ENCODE measurements at places on chromosomes 5 and 9. TPM values are rescaled to one million over a fixed set of nuclear protein-coding genes. Genes with fewer than 3 reads are reported as not detected.

The BTNL8 gene
- total RNA-seq, result not detected

The PKD2L2 gene
- total RNA-seq, result 0.60 TPM

The STKLD1 gene
- not detected for total RNA-seq

The TRPM3 gene
- total RNA-seq, result 0.02 TPM

The SWI5 gene
- 21.0 TPM for total RNA-seq

The TAF1L gene
- not detected for total RNA-seq

The SPACA9 gene
- total RNA-seq, result 3.1 TPM

DNA sequence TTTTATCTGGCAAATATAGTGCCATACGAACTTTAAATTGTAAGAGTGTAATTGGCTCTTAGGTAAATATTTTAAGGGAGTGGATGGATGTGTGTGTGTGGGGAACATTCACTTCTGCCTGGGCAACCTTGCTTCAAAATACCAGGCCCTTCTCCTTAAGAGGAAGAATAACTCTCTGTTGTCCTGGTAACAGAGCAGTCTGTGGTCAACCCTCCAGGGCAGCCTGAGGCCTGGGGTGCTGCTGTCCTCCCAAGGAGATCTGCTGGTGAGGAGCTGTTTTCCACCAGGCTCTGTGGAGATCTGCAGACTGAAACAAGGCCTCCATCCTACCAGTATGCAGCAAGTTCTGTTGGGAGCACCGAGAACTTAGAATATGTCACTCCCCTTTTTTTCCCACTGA, 325.2 kb downstream of the PSAT1 start:
- DNase-seq, result no peak

GRCh38 chr5:10348258-10348657, 5.2 kb upstream of the MARCHF6 start:
- DNase-seq, result no peak

DNA sequence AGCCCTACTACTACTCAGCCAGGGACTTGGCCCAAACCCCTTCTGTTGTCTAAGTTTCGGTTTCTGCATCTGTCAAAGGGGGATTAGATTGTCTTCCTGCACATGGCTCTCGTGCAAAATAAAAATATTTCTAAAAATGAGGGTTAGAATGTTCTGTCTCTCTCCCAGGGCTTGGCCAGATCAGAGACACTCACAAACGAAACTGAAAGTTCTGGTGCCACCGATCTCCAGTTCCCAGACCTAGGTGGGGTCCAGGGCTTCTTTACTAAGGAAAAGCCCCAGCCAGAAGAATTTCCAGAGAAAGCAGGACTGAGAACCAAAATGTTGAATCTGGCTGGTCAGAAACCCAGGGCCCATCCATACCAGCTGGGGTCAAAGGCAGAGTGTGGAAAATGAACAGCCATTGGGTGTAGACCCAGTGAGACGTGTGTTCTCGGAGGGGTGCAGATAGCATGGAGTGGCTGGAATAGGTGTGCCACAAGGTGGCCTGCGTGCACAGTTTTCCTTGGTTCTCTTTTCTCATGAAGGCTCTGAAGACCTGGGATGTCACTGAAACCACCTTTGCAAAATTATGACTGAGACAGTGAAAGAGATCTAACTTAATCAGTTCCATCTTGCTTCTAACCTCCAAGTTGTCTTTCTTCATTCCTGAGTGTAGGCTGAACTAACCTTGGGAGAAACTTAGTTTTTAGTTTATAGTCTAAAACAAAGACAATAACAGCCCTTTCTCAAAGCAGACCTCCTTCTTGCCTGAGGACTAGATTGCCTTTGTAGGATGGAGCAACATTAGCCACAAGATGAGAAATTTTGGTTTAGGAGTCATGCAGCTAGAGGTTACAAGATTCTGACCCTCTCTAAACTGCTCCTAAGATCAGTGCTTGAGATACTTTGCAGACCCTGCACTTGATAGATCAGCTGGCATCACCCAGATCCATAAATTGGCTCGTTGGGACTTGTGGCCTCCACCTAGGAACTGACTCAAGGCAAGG, 2.3 kb upstream of the SLC23A1 start:
- peak; percentile 25 for DNase-seq

DNA sequence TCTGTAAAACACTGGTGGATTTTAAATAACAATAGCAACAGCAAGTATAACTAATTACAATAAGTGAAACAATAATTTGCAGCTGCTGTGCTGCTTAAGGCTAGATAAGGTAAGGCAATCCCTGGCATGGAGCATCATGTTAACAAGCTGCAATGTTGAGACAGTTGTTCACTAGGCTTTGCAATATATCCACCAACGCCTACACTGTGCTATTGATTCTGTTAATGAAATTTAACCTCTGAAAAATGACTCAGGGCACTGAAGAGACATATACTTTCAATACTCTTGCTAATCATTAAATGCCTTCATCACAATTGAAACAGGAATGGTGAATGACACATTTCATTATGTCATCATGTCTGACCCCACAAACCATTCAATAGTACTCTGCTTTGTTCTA, 255.0 kb downstream of the EFNA5 start:
- DNase-seq, result no peak

GRCh38 chr5:10120934-10121333, 128.8 kb downstream of the ATPSCKMT start:
- DNase-seq, result no peak

DNA sequence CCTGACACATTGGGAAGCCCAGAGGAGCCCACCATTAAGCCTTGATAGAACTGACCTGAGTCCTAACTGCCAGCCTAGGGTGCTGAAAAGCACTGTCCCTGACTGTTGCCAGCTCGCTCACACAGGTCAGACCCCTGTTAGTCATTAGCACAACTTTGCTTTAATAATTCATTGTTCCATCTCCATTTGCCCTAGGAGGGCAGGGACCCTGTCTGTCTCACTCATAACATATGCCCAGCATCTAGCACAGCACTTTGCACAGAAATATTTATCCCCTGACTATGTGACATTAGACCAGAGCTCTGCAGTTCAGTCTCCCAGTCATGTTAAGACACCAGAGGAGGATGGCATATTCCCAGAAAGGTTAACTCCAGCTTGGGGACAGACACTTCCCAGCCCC, 61.8 kb upstream of the STXBP1 start:
- DNase-seq, result no peak

GRCh38 chr5:141003791-141004611, 37.7 kb downstream of the PCDHAC2 start:
- DNase-seq, result no peak

- no peak for DNase-seq
Observed at GRCh38 chr5:161720460-161720859, 34.9 kb downstream of the GABRA6 start.

GRCh38 chr5:176895831-176896230, 3.3 kb downstream of the HK3 start:
- DNase-seq, result no peak

DNA sequence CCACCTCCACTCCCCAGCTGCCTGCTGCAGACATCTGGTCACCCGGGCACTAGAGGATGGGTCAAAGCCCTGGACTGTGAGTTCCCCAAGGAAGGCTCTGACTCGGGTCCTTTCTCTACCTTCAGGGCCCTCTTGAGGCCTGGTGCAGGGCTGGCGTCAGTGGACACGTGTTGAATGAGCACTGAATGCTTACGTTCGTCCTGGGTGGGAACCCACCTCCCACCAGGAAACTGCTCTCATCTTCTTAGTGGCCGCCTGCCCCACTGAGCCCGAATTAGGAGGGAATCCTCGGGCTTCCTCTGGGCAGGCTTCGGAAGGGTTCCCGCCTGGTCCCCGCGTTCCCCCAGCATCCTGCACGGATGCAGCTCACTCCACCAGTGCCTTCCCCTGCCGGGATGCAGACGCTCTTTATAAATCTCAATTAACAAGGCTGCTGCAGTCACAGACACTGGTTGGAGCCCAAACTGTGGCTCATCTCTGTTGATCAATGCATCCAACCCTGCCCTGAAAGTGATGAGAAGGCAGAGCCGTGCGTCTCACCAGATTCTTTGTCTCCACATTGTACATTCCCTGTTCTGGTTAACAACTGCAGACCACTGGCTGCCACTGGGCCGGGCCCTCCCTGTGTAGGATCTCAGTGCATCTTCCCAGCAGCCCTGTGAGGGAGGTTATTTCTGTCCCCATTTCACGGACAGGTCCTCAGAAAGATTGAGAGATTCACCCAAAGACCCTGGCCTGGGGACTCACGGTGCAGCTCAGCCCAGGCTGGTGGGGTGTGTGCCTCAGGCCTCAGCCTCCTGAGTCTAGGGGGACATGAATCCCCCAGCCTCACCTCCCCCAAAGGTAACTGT, 168.8 kb downstream of the GAPVD1 start:
- DNase-seq, result no peak

GRCh38 chr5:151284392-151284967, 19.1 kb downstream of the SLC36A3 start:
- DNase-seq, result no peak

DNA sequence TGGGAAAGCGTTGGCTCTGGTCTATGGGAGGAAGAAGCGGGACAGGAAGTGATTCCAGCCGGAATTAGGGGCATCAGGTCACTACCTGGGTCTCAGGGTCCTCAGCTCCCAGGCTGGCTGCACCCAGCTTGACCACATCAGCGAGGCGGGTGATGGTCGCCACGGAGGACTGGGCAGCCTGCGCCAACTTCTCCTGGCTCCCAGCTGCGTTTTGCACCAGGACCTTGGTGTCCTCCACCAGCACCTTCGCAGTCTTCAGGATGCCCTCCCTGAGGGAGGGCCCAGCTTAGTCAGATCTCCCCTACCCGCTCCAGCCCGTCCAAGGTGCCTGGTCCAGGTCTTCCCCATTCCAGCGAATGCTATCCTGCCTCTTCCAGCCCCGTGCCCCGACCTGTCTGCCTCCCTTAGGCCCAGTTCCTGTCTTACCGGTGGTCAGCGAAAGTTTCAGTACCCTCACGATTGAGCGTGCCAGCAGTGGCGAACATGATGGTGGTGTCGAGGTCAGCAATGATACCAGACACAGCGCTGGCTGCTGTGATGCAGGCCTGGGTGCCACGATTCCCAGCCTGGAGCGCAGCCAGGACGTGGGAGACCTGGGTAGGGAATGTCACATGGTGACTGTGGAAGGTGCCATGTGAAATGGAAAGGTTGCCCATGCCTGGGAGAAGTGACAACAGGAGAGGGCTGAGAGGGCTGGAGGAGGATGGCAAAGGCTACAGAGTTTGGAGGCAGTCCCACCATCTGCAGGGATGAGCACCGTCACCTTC, 14.4 kb upstream of the TPM2 start:
- DNase-seq, result peak; percentile 58

- DNase-seq, result no peak
Observed at GRCh38 chr5:34598177-34598794, 57.8 kb upstream of the RAI14 start.

DNA sequence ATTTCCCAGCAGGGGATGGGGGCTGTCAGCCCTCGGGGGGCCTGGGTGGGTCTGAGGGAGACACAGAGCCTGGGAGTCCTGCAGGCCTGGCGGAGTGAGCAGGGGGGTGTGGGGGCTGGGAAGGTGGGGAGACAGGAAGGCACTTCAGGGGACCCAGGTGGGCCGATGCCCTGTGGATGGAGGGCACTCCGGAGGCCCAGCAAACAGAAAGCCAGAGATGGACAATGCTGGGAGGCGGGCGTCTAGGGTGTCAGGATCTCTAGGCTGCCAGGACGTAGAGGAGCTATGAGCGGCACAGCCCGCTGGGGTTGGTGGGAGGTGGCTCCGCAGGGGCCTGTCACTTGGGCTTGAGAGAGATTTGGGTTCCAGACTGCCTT, 87.6 kb upstream of the COL5A1 start:
- no peak for DNase-seq

- DNase-seq, result no peak
Observed at GRCh38 chr5:143683459-143683858, 128.5 kb upstream of the HMHB1 start.

GRCh38 chr5:172637740-172638139, 3.3 kb upstream of the NEURL1B start:
- no peak for DNase-seq
